Renal cortical epithelial cell (primary cell): ENCODE measurements at places on chromosomes 11 and 22.

DNA sequence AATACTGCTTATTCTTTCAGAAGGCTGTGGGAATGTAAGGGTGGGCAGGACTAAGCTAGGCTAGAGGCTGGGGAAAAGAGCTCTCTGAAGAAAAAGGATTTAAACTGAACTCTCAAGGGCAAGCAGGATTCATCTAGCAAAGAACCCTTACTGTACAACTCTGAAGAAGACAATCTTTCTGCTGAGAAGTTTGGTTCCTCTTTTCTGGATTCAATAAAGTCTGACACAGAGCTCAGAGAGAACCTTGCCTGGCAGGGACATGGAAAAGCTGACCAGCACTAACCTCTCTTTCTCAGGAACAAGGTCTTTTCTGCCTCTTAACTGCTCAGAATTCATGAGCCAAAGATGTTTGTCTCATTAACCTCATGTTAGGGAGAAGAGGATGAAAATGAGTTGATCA, 388.4 kb upstream of the DDI1 start:
- no peak for DNase-seq

- no peak for DNase-seq
Measured at GRCh38 chr22:34798605-34799004, 267.4 kb upstream of the ISX start.

DNA sequence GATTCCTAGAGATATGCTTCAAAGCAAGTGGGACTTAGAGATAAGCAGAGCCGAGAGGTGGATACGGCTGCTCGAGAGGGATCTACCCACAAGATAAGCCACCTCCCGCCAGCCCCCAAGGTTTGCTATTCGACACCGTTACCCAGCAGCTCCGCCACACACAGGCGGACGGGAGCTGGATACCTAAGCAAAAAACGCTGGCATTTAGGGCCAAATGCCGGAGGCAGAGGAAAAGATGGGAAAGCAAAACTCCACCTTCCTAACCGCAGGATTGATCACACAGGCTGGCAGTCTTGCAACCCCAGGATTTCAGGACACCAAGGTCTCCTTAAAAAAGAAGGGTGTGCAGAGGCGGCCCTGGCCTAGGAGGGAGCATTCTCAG, 709 bp downstream of the FTH1 start:
- no peak for DNase-seq

- no peak for DNase-seq
Measured at GRCh38 chr11:70333261-70333660, 62.8 kb downstream of the PPFIA1 start.
